CD4-positive, alpha-beta T cell treated with Interleukin-6 for 4 hours (primary cell): ENCODE measurements at places on chromosomes 2 and 18.

GRCh38 chr2:5538772-5539171, 153.4 kb upstream of the SOX11 start:
- DNase-seq = no peak

GRCh38 chr2:231883468-231883881, 42.7 kb downstream of the NPPC start:
- DNase-seq = no peak

GRCh38 chr2:28166956-28167355, 225.7 kb upstream of the FOSL2 start:
- DNase-seq = no peak

DNA sequence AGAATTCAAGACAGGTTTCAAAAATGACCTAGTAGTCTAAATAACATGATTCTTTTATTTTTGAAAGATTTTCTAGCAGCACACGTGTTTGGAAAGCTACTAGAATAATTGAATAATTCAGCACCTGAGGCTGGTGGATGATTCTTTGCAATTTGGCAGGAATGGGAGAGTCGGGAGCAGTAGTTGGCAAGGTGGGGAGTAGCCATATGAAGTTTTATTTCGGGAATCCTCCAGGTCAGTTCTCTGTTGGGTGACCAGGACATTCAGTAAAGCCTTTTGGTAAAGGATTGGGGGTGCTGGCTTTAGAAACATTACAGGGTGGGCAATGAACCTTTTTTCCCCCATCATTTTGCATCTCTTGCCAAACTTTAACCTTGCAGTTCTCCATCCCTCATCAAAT, 75.0 kb upstream of the LYPD6B start:
- no peak for DNase-seq

- DNase-seq = no peak
Observed at GRCh38 chr18:3321133-3321812, 59.3 kb downstream of the MYL12B start.

DNA sequence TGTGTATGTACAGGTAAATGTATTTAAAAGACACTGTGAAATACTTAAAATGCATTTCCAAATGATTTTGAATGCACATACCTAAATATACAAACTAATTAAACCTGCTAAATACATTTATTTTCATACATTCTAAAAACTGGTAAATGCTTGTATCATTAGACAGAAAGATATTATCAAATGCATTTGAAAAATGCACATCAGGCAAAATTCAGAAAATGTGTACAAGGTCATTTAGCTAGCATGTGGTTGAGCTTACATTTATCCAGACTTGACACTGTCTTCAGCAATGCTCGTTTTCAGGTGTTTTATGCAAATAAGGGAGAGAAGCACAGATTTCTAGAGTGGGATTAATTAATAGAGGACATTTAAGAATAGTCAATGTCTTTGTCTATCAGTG, 374.2 kb downstream of the SUCLG1 start:
- DNase-seq = no peak

DNA sequence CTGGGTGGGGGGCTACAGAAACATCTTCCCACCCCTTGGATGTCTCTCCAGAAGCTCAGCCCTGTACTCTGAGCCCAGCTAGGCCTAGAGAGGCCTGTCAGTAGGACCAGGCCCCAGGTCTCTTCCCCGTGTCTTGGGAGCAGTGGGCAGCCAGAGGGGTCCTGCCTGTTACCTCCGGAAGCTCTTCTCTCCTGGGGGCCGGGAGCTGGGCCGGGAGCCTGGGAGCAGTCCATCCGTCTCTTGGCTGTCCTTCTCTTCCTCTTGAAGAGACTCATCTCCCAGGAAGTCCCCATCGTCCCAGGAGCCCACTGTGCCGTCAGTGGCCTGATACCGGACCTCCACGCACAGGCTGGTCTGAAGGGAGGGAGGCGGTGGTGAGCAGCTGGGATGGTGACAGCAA, 38.3 kb upstream of the OTOF start:
- DNase-seq = no peak

- no peak for DNase-seq
Observed at GRCh38 chr2:85954590-85955458, 66.0 kb upstream of the ST3GAL5 start.

DNA sequence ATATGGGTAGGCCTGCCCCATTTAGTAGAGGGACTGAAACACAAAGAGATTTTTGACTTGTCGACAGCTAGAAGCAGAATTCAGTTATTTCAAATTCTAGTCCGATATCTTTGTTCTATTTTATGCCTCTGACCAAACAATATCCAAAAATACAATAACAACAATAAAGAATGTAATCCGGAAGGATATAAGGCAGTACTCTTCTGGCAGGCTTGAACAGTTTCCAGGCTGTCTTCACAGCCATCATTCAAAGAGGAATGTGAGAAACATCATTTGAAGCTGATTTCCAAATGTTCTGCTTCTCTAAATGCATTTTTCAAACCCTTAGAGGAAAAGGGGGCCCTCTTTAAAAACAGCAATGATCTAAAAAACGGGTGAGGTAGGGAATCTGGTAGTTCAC, 36.7 kb upstream of the SPTBN1 start:
- DNase-seq = no peak

- DNase-seq = no peak
Observed at GRCh38 chr2:227326783-227327182, 1.7 kb downstream of the MFF start.

DNA sequence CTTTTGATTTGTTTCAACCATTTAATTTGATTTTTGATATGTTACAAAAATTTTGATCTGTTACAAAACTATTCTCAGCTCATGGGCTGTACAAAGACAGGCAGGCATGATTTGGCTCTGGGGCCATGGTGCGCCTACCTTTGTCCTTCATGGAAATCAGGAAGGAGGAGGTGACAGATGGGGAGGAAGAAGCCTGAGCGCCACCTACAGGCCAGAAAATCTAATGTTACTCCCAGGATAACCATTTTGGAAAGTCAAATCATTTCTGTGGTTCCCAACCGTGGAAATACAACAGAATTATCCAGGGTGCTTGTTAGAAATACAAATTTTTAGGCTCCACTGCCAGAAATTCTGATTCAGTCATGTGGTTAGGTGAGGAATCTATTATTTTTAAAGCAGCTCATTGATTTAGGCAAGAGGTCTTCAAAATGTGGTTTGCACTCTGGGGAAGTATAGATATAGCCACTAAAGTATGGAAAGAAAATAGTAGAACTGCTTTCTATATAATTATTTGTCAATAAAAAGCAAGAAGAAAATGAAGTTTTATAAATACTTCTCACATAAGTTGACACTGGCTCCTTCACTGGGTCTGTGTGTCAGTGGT, 93.9 kb downstream of the EVA1A start:
- peak; percentile 12 for DNase-seq

DNA sequence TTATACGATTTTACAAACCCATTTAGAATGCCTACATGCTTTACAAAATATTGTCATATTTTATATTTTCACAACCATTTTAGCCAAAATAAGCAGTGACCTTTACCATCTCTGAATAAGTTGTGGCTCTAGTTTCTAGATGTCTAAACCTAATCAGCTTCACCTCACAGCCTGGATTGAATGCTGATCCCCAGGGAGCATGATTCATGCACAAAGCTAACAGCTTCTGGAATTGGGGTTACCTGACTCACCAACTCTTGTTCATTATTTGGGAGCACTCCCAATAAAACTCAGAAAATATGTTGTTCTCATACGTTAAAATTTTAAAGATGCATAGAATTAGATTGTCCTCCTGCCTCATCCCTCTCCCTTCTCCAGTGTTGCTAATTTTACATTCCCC, 611.7 kb upstream of the NETO1 start:
- no peak for DNase-seq

- no peak for DNase-seq
Observed at GRCh38 chr2:209380293-209380692, 43.6 kb upstream of the MAP2 start.
